Activated naive CD8-positive, alpha-beta T cell treated with anti-CD3 and anti-CD28 coated beads for 36 hours (primary cell): ENCODE measurements at places on chromosomes 16 and 17. TPM values are rescaled to one million over a fixed set of nuclear protein-coding genes. Genes with fewer than 3 reads are reported as not detected.

The CCL3 gene
- 51.5 TPM for total RNA-seq

The SPATA32 gene
- total RNA-seq = 0.62 TPM

The NFATC3 gene
- total RNA-seq = 79.2 TPM

DNA sequence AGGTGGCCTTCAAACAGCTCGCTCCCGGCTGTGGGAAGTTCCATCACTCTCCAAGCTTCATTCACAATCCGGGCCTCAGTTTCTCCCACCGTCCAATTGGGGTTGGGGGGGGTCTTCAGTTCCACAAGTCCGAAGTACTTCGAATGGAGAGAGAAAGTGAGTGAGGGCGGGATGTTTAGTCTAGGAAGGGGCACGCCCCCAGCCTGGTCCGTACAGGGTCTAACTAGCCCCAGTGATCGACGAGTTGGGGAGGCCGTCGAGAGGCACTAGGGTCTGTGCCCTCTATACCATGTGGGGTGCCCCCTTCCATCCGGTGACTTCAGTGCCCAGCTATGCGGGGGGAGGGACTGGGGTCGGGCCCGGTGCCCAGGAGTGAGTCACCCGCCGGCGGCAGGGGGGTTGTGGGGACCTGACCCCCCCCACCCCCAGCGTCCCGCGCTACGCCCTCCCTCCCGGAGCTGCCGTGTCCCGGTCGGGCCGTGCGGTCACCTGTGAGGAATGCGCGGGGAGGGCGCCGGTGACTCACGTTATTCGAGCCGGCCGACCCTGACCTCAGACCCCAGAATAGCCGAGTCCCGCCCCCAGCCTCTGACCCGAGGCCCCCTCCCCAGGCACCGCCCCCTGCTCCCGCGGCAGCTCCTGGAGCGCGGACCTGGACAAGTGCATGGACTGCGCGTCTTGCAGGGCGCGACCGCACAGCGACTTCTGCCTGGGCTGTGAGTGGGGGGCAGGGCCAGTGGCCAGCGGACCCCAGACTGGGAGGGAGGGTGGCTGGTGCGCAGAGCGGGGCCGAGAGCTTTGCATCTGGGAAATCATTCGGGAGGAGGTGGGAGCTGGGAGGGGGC is 658 bp downstream of the TNFRSF12A start:
- peak; percentile 48 for DNase-seq

GRCh38 chr17:71511266-71511995 is 609.4 kb upstream of the SOX9 start:
- no peak for DNase-seq

DNA sequence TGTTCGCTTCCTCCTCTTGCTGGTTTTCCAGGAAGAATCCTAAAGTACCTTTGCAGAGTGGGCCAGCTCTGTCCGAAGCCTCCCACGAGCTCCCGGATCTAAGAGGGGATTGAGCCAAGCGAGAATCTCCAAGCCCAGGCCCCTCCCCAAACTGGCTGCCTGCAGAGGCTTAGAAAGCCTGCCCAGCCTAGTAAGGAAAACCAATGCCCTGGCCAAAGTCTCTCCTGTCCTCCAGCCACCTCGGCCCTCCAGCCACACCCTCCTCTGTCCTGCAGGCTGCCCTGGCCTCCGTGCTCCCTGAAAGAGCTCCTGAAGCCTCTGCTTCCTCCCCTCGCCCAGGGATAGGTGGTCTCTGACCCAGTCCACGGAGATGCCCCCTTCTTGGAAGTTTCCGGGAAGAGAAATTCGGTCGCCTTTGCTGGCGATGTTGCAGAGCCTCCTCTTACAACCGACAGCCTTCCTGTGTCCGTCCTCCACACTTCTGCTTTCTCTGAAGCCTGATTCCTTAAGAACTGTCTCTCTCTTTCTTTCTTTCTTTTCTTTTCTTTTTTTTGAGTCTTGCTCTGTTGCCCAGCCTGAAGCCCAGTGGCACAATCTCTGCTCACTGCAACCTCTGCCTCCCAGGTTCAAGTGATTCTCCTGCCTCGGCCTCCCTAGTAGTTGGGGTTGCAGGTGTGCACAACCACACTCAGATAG is 54.9 kb upstream of the TOB1 start:
- DNase-seq = no peak

DNA sequence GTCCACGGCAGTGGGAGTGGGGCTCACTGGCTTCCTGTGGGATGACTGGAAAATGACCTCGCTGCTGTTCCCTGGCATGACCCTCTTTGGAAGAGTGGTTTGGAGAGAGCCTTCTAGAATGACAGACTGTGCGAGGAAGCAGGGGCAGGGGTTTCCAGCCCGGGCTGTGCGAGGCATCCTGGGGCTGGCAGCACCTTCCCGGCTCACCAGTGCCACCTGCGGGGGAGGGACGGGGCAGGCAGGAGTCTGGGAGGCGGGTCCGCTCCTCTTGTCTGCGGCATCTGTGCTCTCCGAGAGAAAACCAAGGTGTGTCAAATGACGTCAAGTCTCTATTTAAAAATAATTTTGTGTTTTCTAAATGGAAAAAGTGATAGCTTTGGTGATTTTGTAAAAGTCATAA is 7.8 kb upstream of the RNF213 start:
- DNase-seq = peak; percentile 85
